ENCODE measurements at places on chromosomes 3 and 15.

DNA sequence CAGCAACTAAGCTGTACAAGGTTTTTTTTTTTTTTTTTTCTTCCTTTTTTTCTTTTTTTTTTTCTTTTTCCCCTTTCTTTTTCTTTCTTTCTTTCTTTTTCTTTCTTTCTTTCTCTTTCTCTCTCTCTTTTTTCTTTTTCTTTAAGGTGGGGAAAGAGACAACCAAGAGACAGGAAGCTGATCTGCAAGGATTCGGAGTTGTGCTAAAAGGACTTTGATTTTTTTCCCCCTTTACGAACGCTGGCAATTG lies 148 bp downstream of the RBMS3 start:
- no peak for DNase-seq

GRCh38 chr15:81032818-81033217 lies 32.1 kb downstream of the TLNRD1 start:
- no peak for DNase-seq

GRCh38 chr3:46269556-46269955 lies 27.3 kb downstream of the CCR3 start:
- no peak for DNase-seq

GRCh38 chr3:195247863-195248189 lies 23.1 kb downstream of the XXYLT1 start:
- no peak for DNase-seq

- no peak for DNase-seq
Measured at GRCh38 chr3:136698361-136698760, 53.8 kb downstream of the STAG1 start.

DNA sequence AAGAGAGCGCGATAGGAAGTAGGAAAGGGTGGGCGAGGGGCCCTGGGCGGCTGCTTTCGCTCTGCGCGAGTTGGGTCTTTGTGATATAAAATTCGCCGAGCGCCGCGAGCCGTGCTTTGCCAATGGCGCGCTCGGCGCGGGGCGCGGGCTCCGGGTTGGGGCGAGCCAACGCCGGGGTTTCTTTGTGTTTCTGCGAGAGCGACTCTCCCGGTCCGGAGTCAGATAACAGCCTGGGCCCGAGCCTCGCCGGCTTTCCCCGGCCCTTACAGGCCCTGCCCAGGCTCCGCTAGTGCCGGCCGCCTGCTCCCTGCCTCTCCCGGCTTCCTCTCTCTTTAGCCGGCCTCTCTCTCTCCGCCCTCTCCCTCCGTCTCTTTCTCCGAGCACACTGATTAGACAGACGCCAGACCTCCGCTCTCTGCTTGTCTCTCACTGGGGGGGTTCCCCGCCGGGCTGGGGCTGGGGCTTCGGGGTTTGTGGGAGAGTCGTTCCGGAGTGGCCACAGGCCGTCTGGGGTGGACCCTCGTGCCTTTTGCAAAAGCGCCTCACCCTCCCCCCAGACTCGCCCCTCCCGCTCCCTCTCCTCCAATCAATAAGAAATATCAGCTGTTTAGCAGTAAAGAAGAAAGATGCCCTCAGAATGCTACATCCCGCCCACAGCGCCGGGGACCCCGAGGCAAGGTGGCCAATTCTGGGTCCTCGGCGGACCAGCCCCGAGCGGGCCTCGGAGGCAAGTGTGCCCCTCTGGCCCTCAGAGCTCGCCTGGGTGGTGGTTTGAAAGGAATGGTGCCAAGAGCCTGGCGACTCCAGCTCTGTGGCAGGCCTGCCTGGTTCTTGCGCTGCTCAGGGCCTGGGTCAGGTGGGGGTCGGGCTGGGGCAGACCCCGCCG lies 2.9 kb downstream of the NR2F2 start:
- DNase-seq: no peak

- DNase-seq: no peak
Measured at GRCh38 chr15:32870240-32871033, 152.6 kb downstream of the GREM1 start.

Data from hematopoietic multipotent progenitor cell treated with erythropoietin and hydrocortisone succinate and interleukin-3 and kit ligand, for 15 days (in vitro differentiated cells).